Thyroid gland (tissue), 4 donors: ENCODE measurements at places on chromosomes 7 and 10. TPM values are rescaled to one million over a fixed set of nuclear protein-coding genes. Genes with fewer than 3 reads are reported as not detected.
A peak's percentile ranks its signal among the peaks of the same experiment; 100 is the strongest.

The HK1 gene
- 106 TPM for total RNA-seq

The NEUROG3 gene
- not detected for total RNA-seq

The CSTF2T gene
- total RNA-seq: 26.4 TPM

DNA sequence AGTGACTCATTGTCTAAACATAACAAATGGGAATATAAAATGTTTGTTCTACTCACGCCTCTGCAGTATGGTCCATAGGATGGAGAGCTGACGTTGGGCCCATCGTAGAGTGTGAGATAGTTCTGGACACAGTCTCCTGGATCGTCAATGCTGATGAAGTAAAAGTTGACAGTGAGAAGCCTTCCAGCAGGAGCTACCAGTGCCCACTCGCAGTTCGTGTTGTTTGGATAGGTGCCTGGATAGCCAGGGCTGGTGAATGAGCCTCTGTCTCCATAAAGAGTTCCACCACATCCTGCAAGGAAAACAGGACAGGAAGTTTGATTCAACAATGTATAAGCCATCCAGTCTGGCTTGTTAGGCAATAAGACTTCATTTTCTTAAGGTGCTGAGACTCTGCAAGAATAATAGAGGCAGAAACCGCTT, 79.6 kb downstream of the OR13A1 start:
- H3K4me1 ChIP-seq: no peaks in the 10 kb centered on the region
- H3K27me3 ChIP-seq: no peaks in the 10 kb centered on the region
- no peaks in the 10 kb centered on the region for H3K36me3 ChIP-seq
- H3K27ac ChIP-seq: no peak overlapping the region
- no peak overlapping the region for H3K4me3 ChIP-seq

The COBL gene
- 17.2 TPM for total RNA-seq

GRCh38 chr7:5692845-5693278, 88.6 kb downstream of the RNF216 start:
- DNase-seq: no peak
- H3K4me3 ChIP-seq: no peak overlapping the region
- H3K36me3 ChIP-seq: no peaks in the 10 kb centered on the region
- peak overlapping the region; percentile 95 for H3K27ac ChIP-seq
- H3K27me3 ChIP-seq: no peaks in the 10 kb centered on the region

DNA sequence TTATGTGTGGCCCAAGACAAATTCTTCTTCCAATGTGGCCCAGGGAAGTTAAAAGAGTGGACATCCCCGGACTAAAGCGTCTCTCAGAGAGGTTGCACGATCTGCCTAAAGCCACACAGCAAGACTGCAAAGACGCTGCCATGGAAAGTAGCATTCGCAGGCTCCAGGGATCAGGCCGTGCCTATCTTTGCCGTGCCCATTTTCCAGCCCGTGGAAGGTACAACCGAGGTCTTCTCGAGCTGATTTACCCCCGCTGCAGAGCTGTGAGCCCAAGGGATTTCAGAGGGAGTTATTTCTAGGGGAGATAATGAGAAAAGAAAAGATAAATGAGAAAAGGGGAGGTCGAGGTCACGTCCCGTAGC, 1.0 kb upstream of the NYAP1 start:
- no peak overlapping the region for H3K27ac ChIP-seq
- H3K27me3 ChIP-seq: no peaks in the 10 kb centered on the region
- H3K36me3 ChIP-seq: no peaks in the 10 kb centered on the region
- DNase-seq: no peak
- peak overlapping the region; percentile 60 for H3K4me3 ChIP-seq
- peaks cover 14% of the 10 kb centered on the region for H3K4me1 ChIP-seq

GRCh38 chr10:73480158-73480557, 15.7 kb downstream of the PPP3CB start:
- no peak overlapping the region for H3K27ac ChIP-seq
- no peak overlapping the region for H3K4me3 ChIP-seq
- no peak for DNase-seq
- H3K27me3 ChIP-seq: no peaks in the 10 kb centered on the region

The TSPAN15 gene
- total RNA-seq: 12.8 TPM

The NUTM2E gene
- total RNA-seq: 0.56 TPM

The CNNM1 gene
- 0.44 TPM for total RNA-seq

GRCh38 chr10:67843284-67843683, 5.3 kb upstream of the DNAJC12 start:
- H3K36me3 ChIP-seq: no peaks in the 10 kb centered on the region
- no peaks in the 10 kb centered on the region for H3K27me3 ChIP-seq
- H3K4me3 ChIP-seq: no peak overlapping the region

DNA sequence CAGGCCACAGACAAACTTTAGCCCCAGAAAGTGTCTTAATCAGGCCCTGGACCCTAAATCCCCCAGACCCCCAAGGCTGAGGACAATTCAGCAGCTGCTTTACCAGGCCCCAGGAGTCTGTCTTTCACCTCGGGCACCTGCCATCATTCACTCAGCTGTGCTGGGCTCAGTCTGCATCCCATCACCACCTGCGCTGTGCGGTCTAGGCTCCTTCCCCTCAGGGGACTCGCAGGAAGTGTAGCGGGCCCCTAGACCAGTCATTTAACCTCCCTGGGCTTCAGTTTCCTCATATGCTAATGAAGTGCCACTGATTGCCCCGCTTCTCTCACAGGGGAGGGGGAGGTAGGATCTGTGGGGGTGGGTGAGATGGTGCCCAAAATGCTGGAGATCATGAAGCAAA, 76.4 kb upstream of the ZMIZ1 start:
- peaks cover 11% of the 10 kb centered on the region for H3K4me1 ChIP-seq
- no peak overlapping the region for H3K4me3 ChIP-seq
- H3K27ac ChIP-seq: no peak overlapping the region
- H3K36me3 ChIP-seq: no peaks in the 10 kb centered on the region
- DNase-seq: no peak

GRCh38 chr7:17952387-17952786, 12.1 kb upstream of the SNX13 start:
- no peak overlapping the region for H3K27ac ChIP-seq
- H3K4me1 ChIP-seq: no peaks in the 10 kb centered on the region
- no peak overlapping the region for H3K4me3 ChIP-seq

- no peaks in the 10 kb centered on the region for H3K36me3 ChIP-seq
- H3K4me3 ChIP-seq: no peak overlapping the region
Measured at GRCh38 chr7:17085186-17085585, 203.4 kb upstream of the AGR3 start.

DNA sequence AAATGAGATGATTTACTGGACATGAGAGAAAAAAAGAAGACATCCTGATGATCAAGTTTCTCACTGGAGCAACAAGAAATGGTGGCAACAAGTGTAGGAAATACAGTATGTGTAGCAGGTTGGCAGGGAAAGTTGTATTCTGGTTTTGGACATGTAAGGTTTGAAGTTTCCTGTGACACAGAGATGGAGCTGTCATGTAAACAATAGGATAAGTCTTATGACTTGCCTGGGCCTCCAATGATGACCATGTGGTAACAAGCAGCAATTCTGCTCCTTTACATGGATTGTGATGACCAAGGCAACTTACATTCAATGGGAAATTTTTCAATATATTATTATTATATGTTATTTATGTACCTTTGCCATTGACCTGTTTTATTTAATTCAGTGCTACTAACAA, 125.4 kb downstream of the KMT2E start:
- peaks cover 8% of the 10 kb centered on the region for H3K36me3 ChIP-seq
- H3K27me3 ChIP-seq: no peaks in the 10 kb centered on the region
- H3K27ac ChIP-seq: no peak overlapping the region
- no peak overlapping the region for H3K4me3 ChIP-seq

GRCh38 chr7:37425498-37425897, 23.2 kb downstream of the ELMO1 start:
- no peak overlapping the region for H3K27ac ChIP-seq
- peaks cover 41% of the 10 kb centered on the region for H3K4me1 ChIP-seq
- no peak overlapping the region for H3K4me3 ChIP-seq
- no peak for DNase-seq
- no peaks in the 10 kb centered on the region for H3K27me3 ChIP-seq
